CD4-positive, alpha-beta T cell treated with Interleukin-17A for 1 hour (primary cell): ENCODE measurements at places on chromosomes 16 and 17.

DNA sequence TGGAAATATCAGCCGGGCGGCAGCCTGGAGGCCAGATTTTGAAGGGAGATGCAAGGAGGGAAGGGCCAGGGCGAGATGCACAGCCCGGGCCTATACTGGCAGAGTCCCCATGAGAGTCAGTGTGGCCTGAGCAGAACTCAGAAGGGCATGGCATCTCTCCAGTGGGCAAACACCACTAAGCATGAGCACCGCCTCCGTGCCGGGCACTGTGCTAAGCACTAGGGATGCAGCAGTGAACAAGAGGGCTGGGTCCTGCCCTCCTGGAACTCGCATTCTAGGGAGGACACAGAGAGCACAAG, 33.5 kb downstream of the TK2 start:
- no peak for DNase-seq

GRCh38 chr17:78967782-78968362, 11.9 kb downstream of the LGALS3BP start:
- DNase-seq: no peak

GRCh38 chr16:15396948-15397594, 1.5 kb downstream of the MPV17L start:
- no peak for DNase-seq

DNA sequence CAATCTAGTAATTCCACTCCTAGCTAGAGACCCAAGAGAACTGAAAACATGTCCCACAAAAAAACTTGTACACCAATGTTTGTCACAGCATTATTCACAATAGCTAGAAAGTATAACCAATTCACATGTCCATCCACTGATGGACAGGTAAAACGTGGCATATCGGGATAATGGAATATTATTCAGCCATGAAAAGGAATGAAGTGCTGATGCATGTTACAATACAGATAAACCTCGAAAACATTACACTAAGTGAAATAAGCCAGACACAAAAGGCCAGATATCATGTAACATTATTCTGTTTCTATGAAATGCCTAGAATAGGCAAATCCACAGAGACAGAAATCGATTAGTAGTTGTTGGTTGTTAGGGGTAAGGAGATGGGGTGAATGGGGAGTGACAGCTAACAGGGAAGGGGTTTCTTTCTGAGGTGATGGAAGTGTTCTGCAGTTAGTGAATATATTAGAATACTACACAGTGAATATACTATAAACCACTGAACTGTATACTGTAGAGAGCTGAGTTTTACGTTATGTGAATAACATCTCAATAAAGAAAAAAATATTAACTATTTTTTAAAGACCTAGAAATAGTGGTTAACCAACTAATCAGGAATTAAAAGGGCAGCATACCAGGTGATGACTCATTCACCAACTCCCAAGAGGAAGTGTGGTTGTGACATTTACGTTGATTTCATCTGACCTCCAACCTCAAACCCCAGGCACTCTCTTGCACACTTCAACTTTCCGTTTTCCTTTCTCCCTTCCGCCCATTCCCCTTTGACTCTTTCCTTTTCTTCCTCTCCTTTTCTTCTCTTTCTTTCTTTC, 48.6 kb downstream of the GAS7 start:
- peak; percentile 46 for DNase-seq
